NB4 (cell line): ENCODE measurements at places on chromosomes 16 and 17.
A peak's percentile ranks its signal among the peaks of the same experiment; 100 is the strongest.

DNA sequence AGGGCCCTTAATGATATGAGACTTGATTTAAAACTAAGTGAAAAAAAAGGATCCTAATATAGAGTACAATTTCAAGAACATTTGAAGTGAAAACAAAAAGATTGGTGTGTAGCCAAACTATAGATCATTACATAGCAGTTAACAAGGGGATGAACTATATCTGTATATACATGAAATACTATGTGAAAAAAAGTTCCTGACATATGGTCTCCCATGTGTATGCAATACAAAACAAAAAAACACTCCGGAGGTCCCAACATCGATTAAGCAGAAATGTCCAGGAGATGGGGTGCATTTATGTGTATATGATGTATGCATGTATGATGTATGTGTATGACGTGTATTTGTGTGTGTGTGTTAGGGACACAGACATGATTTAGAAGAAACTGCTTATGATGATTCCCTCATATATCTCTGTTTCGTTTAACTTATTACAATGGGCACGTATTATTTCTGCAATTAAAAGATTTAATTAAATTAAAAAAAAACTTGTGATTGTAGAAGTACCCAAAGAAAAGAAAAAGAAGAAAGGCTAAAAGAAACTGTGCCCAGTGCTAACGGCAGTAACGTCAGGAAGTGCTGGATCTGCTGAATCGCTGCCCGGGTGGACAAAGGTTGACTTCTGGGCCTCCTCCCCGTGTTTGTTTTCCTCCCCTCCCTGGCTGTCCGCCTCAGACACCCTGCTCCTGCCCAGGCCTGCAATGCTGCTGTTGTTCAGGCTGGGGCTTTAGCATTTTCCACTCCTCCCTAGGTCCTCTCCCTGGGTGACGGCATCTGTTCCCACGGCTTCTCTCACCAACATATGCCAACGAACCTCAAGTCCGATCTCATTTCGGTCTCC, 36.9 kb downstream of the TBX4 start:
- no peak for DNase-seq

GRCh38 chr17:72338304-72338703, 217.5 kb downstream of the SOX9 start:
- DNase-seq = no peak

- DNase-seq = peak; percentile 94
Measured at GRCh38 chr16:30052671-30053372, 12.7 kb upstream of the ALDOA start.

DNA sequence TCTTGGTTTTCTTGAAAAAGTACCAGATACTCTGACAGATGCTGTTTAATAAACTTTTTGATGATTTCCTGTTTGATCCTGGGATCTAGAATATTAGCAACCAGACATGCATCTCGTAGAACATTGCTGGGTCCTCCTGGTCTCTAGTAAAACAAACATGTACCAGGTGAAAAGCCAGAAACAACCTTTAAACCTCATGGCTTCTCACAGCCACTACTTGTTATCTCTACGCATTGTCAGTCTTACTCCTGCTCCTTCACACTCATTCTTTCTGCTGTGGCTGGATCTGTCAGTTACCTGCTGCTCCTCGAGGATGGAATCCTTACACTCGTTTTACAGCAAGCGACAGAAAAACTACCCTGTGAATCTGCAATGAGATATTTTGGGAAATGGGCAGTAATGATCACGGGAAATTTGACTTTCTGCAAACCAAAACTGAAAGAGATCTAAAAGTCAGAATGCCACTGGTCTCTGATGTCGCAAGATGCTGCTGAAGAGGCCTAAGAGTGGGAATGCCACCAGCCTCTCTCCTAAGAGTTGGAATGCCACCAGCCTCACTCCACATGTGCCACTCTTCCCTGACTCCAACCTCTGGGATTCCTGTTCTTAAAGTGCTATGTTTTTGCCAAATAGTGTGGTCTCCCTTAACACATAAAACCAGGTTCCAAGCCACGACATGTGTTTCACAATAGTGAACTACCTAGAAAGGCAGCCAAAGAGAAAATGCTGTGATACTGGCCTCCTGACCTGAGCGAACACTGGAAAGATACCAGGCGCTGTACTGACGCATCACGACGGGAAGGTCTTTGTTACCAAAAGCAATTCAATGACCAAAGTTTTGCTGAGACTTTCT, 86.3 kb downstream of the VPS53 start:
- DNase-seq = peak; percentile 3

GRCh38 chr17:66509926-66510325, 207.5 kb downstream of the PRKCA start:
- DNase-seq = no peak

GRCh38 chr17:32696426-32696825, 180.5 kb downstream of the MYO1D start:
- DNase-seq = no peak

GRCh38 chr17:75342996-75343395, 53.8 kb upstream of the SLC25A19 start:
- no peak for DNase-seq

DNA sequence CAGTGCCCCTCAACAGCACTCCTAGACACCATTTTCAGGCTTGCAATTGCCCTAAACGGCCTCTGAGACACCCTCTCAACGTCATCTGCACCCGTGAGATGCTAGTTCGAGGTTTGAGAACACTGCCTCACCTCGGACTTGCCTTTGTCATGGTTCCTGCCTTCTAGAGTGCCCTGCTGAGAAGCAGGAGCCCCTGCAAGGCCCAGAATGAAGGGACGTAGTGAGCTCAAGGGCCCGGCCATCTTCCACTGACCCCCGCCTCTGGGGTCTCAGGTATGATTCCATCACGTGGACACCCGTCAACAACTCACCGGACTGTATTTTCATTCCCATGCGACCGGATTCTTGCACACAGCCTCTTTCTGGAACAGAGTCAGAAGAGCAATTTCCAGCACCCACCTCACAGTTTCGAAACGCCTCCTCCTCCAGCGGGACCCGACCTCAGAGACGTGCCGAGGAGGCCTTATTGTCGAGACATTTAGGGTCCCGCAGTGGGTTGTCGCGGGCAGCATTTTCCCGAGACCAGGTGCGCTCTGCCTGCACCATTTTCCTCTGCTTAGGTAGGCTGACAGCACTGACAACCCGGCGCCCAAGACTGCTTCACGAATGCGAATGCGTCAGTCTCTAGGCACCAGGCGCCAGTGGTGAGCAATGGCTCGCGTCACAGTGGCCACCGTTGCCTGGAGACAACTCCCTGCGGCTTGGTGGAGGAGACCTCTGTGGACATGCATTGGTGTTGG, 999.9 kb downstream of the KCNJ18 start:
- DNase-seq = no peak

DNA sequence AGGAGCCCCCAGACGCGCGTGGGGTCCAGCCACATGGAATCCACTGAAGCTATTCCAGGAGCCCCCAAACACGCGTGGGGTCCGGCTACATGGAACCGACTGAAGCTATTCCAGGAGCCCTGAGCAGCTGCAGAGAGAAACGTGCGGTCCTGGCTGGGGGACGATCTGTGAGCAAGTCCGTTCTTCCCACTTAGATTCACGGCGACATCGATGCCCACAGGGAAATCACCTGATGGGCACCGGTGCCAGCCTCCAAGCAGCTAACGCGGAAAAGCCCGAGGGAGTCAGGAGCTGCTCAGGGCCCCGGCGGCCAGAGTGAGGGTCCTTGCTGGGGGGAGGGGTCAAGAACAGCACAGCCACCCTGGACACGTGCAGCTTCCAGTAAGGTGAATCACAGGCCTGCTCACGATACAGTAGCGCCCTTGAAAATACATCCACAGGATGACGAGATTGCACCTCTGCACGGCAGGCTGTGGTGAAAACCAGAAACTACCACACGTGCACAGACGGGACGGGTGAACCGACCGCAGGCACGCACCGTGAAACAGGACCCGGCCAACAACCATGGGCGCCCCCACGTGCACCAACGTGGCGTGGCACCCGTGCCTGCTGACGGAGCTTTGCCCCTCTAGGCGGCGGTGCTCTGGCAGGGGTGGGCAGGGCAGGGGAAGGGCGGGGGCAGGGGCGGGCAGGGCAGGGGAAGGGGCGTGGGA, 77.7 kb upstream of the GNG13 start:
- DNase-seq = no peak

- DNase-seq = no peak
Measured at GRCh38 chr16:3945751-3946603, 65.5 kb upstream of the CREBBP start.

DNA sequence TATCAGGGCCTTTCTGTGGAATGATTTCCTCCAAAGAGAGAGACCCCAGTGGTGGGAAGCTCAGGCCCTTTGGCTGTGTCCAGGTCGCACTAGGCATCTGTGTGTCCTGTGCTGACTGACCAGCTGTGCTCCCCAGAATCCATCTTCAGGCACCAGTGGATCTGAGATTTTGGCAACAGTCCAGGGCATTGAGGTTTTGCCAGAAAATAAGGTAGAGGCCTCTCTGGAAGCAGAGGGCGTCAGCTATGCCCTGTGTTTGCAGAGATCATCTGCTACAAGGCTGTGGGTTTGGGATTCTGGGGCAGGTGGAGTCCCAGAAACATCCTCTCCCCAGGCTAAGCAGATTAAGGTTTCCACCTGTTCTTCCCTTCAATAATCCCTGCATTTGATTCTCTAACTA, 57.5 kb upstream of the TOB1 start:
- DNase-seq = no peak

- no peak for DNase-seq
Measured at GRCh38 chr16:73549984-73550631, 502.2 kb upstream of the ZFHX3 start.

DNA sequence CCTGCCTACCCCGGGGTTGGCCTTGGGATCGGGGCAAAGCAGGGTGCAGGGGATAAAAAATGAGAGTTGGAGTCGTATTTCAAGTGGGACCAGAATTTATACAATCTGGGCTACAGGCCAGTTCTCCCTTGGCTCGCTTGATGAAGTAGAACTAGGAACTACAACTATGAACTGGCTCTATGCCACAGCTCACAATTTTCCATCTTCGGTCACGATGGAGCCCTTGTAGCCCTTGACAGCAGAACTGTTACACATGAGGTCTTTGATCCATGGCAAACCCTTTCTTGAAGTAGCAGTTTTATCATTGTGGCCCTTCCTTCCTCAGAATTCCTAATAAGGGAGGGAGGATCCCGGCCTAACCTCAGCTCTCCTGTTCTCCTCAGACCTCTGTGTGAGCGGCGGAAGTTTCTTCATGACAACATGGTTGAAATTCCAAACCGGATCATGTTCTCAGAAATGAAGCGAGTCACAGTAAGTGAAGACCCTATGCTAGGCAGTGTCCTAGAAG, 17.1 kb downstream of the LIG3 start:
- no peak for DNase-seq

DNA sequence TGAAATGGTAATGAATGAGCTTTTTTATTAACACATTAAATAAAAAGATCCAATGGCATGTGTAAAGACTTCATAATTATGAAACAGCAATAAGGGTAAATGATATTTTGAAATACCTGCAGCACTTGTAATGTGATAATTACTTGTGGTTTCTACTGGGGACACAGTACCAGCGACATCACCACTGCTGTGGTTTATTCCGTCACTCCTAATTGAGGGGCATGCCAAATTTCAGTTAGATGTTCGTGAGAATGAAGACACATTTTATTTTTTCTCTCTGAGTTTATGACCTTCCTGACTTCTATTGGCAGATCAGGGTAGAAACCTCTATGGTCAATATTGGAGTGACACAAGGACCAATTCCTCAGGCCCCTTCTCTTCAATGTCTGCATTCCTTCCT, 131.9 kb upstream of the XYLT1 start:
- peak; percentile 35 for DNase-seq

DNA sequence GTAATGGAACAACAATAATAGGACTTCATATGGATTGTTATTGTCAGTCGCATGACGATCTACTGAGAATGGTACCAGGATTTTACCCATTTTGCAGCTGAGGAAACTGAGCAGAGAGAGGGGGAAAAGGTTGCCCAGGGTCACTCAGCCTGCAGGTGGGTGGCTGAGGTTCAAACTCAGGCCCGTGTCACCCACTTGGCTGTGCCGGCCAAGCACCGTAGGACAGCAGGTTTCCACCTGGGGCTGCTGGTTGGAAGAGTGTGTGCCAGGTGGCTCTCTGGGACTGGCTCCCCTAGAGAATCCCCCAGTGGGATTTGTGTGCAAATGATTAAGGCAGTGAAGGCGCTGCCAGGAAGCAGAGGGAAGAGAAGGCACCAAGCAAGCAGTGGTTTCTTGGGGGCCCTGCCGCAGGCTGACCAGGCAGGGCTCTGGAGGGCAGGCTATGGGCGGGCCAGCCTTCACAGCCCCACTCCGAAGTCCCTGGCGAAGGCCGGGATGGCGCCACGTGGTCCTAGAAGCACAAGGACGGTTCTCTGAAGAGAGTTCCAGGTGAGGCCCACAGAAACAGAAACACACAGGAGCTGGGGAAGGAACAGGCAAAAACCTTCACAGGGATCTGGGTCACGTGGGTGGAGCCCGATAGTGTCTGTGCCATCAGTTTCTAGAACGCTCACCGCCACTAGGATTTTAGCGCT, 163.5 kb downstream of the IRF8 start:
- no peak for DNase-seq

DNA sequence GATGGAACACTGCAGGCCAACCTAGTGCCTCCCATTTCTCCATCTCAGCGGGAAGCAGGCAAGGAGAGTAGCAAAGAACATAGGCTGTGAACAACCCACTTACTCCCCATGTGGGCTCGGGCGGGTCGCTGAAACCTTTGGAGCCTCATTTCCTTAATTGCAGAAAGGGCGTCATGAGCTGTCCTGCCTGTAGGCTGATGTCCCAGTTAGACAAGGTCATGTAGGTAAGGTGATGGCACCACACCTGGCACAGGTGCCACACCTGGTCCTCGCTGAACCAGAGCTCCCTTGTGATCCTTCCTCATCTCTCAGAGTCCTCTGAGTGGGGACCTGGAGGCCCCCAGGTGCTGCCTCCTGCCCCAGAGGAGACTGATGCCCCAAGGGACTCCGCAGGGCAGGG, 22.9 kb downstream of the ABCC3 start:
- no peak for DNase-seq

DNA sequence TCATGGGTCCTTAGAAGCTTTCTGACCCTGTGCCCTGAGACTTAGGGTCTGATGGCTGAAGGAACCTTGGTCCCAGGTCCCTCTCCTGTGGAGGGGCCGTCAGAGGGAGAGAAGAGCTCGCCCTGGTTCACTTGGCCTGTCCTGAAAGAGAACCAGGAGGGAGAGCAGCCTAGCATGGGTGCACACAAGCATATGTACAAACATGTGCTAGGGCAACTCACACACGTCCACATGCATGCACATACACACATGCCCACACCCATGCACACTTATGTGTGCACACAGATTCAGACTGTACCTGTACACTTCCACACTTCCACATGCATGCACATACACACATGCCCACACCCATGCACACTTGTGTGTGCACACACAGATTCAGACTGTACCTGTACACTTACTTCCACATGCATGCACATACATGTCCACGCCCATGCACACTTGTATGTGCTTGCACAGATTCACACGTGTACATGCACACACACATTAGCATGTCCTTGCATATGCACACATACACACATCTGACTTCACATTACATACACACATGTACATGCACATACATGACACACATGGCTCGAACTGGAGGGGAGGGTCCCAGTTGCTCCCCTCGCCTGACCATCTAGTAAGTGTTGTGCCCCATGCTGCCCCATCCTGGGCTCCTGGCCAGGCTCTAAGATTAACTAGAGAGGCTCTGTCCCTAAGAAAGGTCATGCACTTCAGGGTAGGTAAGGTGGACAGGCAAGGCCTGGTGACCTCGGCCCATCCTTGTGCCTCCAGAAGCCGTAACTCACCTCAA, 122.0 kb downstream of the METRNL start:
- peak; percentile 9 for DNase-seq
